ENCODE measurements at places on chromosomes 7 and 10. TPM values are rescaled to one million over a fixed set of nuclear protein-coding genes. Genes with fewer than 3 reads are reported as not detected.
A peak's percentile ranks its signal among the peaks of the same experiment; 100 is the strongest.

Gene SPDYE5
- total RNA-seq = not detected

Gene TRPV6
- not detected for total RNA-seq

Gene CALML5
- not detected for total RNA-seq

Gene ST8SIA6
- 0.72 TPM for total RNA-seq

Gene GFRA1
- not detected for total RNA-seq

Gene PRPS1L1
- total RNA-seq = not detected

Gene HOXA9
- total RNA-seq = not detected

Gene ZNF775
- 1.4 TPM for total RNA-seq

Gene ANKRD2
- total RNA-seq = not detected

Gene GJC3
- not detected for total RNA-seq

Gene FAM185A
- total RNA-seq = 4.9 TPM

Gene XRCC2
- 0.50 TPM for total RNA-seq

Gene TRIM50
- not detected for total RNA-seq

Gene HIF1AN
- 45.9 TPM for total RNA-seq

Gene CLRN3
- total RNA-seq = not detected

Gene PDZD7
- 0.65 TPM for total RNA-seq

Gene UBE3C
- total RNA-seq = 51.7 TPM

Gene GATAD1
- 16.3 TPM for total RNA-seq

Gene STEAP1B
- 0.73 TPM for total RNA-seq

Gene C10orf62
- not detected for total RNA-seq

Gene GTF2IRD1
- 3.5 TPM for total RNA-seq

GRCh38 chr7:32378988-32379387 lies 111.2 kb downstream of the LSM5 start:
- no peak for DNase-seq

DNA sequence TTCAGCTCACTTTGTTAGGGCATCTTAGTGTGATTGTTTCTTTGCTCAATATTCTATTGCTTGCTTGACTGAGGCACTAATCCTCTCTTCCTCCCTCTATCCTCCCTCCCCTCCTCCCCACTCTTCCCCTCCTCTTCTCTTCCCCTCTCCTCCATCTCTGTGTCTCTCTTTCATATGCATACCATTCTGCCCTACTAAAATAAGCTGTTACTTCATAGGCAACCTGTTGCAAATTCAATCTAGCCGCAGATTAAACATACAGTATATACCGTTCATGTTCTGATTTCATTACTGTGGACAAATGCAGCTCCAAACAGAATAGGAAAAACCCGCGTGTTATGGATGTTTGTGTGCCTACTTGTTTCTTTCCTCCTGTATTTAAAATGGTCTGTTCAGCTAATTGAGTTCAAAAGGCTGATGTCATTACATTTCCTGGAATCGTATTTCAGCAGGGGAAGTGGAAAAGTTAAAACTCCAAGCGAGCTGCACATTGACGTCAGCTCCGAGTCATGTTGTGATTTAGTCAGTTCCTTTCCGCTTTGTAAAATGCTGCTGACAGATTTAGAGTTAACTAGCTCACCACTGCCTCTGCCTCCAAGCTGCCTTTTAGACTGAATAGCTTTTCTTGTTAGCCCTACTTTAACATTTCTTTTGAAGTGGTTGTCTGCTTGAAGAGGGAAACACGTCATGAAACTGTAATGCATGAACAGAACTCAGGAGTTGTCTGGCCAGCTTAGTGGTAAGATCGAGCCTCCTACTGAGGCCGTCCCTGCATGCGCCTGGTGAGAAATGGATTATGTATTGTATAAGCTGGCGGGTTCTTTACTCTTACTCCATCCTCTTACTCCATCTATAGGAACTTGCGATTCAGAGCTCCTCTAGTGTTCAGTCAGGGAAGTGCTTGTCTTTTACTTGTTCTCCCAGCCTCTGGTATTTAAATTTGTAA lies 69.0 kb downstream of the CREM start:
- peak; percentile 61 for DNase-seq

DNA sequence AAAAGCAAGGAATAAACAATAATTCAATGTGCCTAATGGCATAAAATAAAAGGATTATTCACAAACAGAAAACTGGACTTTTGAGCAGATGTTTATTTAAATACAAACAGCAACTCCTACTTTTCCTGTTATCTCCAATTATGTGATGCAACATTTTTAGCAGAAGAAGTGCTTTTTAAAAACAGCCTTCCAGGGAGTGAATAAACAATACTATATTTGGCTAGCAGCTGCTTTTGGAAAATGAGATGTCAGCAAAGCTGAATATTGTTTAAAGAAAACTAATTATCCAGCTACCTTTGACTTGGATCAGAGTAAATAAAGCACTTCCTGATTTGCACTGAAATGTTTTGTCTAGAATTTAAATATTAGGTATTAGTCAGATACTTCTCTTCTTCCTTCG lies 23.2 kb downstream of the CDK1 start:
- no peak for DNase-seq

GRCh38 chr7:22137026-22137425 lies 191.3 kb upstream of the CDCA7L start:
- no peak for DNase-seq

- no peak for DNase-seq
These were observed 102.3 kb upstream of the STK17A start for GRCh38 chr7:43480581-43480980.

DNA sequence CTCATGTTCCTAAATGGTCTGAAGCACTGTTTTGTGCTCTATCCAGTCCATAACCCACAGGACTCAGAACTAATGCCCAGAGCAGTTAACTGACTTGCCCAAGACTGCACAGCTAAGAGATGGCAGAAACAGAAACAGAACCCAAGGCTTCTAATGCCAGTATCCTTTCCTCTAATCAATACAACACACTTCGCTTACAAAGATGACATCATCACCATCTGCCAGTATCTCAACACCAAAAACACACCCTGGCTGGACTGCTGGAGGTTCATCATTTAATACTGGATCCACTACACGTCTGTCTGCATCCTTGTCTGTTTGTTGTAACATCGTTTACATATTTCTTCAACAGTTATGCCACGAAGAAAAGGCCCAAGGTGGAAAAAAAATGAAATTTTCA lies 165.3 kb downstream of the SFMBT2 start:
- DNase-seq = no peak

- no peak for DNase-seq
These were observed 399.1 kb downstream of the GATA3 start for GRCh38 chr10:8453587-8453986.

- DNase-seq = no peak
These were observed 99.1 kb upstream of the SEC61G start for GRCh38 chr7:54858008-54858692.

GRCh38 chr10:1048349-1048731 lies 579 bp downstream of the IDI1 start:
- DNase-seq = no peak

- DNase-seq = no peak
These were observed 41.8 kb downstream of the STK32C start for GRCh38 chr10:132265890-132266496.

DNA sequence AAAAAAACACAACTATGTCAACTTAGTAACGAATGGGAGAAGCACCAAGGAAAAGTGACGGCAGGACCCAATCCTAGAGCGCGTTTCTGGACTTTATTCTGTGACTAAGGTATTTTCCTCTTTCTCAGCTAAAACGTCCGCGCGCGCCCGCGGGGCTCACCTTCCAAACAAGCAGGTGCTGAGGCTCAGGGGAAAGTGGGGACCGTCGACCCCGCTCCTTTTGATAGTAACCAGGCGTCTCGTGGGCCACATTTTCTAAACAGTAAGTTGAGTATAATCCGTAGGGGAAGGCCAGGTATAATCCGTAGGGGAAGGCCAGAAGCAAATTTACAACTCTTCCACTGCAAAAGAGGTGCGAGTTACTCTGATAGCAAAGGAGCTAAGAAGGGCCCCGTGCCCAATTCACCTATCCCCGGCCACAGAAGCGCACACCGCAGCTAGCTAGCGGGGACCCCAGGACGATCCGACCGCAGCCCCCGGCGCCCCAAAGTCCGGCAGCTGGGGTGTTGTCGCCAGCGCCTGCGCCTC lies 743 bp downstream of the MKI67 start:
- no peak for DNase-seq

- DNase-seq = no peak
These were observed 278.0 kb downstream of the TNS3 start for GRCh38 chr7:47303695-47304453.

- DNase-seq = no peak
These were observed 86.2 kb downstream of the AOAH start for GRCh38 chr7:36638140-36638539.

DNA sequence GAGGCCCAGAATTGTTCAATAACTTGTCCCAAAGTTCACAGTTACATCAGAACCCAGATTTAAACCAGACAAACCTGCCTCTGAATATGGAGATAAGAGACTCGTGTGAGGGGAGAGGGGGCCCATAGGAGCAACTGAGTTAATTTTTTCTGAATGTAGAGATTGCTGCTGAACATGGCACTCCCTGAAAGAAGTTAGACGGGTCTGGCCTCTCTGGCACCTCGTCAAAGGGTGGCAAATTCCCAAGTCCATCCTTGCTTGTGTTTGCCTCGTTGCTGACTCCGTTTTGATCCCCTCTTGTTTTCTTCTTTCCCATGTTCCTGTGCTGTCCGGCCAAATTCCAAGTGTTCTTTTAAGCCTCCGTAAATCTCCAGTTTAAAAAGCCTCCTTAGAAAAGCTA lies 35.2 kb upstream of the YAE1 start:
- no peak for DNase-seq

DNA sequence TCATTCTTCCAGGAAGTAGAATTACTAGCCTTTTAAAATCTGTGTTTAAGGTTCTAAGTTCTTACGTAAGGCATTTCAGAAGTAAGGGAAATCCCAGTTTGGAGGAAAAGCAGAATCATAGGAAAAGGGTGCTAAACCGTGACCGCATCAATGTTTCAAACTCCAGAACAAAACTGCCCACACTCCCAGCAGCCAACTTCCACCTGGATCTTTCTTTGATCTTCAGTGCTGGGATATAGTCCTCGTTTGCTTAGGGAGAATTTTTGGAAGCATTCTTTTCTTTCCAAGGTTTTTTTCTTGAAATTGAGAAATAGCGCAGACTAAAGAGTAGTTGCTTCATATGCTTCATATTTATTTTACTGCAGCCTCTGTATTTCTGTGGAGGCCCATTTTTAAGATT lies 8.9 kb downstream of the PROSER2 start:
- DNase-seq = no peak

GRCh38 chr7:51289623-51290303 lies 26.8 kb downstream of the COBL start:
- DNase-seq = no peak

GRCh38 chr10:188546-188945 lies 53.3 kb downstream of the ZMYND11 start:
- no peak for DNase-seq

DNA sequence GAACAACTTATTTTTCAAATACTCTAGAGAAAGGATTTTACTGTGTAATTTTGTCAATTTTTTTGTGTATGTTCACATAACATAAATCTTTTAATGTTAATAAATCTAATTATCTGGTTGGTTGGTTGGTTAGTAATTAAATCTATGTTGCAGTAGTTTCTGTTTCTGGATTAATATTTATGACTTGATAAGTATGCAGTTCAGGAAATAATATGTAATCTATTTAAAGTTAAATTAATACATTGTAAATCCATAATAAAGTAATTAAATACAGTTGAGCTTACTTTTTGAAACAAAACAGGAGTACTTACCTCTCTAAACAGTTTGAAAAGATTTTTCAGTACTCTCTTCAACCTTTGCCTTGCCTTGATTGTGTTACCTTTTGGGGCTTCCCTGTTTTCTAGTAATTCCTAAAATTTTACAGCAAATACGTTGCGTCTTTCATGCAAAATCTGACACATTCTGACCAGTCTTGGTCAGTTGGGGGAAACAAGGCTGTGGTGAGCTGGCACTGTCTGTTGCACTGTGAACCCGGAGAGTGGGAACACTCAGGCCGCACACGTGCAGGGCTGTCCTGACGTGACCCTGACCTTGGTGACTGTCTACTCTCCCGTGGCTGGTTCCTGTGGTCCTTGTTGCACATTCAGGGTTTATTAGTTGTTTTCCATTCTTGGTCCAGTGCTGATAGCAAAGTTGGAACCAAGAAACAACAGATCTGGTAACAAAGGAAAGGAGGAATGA lies 45.6 kb upstream of the FGL2 start:
- no peak for DNase-seq

DNA sequence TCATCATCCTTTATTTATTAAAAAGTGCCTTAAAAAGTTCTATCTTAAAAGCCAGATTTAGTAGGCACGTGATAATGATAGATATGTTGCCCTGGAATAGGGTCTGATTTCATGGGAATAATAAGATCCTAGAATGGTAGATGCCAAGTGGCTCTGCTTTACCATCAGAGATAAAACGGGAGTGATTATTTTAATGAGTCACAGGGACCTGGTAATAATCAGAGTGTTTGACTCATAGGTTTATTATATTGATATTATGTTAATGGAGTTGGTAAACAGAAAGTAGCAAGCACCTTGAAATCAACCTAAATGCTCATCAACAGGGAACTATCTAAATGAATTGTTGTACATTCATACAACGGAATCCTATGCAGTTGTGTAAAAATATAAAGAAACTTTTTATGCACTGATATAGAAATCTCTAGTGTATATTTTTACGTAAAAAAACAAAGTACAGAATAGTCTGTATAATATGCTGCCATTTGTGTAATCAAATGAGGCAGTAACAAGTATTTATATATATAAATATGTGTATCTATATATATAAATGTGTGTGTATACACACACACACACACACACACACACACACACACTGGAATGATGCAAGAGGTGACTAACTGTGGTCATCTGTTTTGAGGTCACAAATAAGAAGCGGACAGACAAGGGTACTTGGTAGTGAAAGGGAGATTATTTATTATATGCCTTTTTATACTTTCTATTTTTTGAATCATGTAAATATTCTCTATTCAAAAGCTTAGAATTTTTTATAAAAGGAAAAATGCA lies 78.6 kb upstream of the DYNC1I1 start:
- no peak for DNase-seq

- DNase-seq = no peak
These were observed 628.6 kb upstream of the POM121L12 start for GRCh38 chr7:52406808-52407207.

- DNase-seq = no peak
These were observed at the start of gene ASB4 for GRCh38 chr7:95485391-95486123. Gene ASB4, plus strand, starts transcription at chr7:95485943. Its CDS starts 29 bp downstream, at chr7:95485972.

DNA sequence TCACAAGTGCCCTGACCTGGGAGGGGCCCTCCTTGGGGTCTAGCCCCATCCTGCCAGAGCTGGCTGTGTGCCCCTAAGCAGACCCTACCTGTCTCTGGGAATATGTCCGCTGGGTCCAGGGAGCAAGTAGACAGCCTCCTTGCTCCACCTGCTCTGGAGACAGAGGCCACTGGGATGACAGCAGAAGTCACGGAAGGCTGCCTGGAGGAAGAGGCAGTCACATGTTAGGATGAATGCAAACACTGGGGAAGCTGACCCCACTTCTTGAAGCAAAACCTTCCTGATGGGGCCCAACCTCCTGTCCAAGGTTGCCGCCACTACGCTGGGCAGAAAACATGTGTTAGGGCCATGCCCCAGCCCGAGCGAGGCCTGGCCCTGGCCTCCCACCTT lies 11.7 kb upstream of the LFNG start:
- no peak for DNase-seq

GRCh38 chr7:133934262-133934976 lies 192.7 kb upstream of the LRGUK start:
- no peak for DNase-seq

All from T-helper 17 cell (primary cell).